ENCODE measurements at places on chromosomes 6 and 20. TPM values are rescaled to one million over a fixed set of nuclear protein-coding genes. Genes with fewer than 3 reads are reported as not detected.

The L3MBTL3 gene
- 5.9 TPM for polyA plus RNA-seq

The HLA-DQA2 gene
- polyA plus RNA-seq = 2.2 TPM

The CD93 gene
- polyA plus RNA-seq = 51.3 TPM

The SSTR4 gene
- polyA plus RNA-seq = not detected

All from muscle of arm (tissue), 14 donors.